ENCODE measurements at places on chromosomes 7 and 10.

DNA sequence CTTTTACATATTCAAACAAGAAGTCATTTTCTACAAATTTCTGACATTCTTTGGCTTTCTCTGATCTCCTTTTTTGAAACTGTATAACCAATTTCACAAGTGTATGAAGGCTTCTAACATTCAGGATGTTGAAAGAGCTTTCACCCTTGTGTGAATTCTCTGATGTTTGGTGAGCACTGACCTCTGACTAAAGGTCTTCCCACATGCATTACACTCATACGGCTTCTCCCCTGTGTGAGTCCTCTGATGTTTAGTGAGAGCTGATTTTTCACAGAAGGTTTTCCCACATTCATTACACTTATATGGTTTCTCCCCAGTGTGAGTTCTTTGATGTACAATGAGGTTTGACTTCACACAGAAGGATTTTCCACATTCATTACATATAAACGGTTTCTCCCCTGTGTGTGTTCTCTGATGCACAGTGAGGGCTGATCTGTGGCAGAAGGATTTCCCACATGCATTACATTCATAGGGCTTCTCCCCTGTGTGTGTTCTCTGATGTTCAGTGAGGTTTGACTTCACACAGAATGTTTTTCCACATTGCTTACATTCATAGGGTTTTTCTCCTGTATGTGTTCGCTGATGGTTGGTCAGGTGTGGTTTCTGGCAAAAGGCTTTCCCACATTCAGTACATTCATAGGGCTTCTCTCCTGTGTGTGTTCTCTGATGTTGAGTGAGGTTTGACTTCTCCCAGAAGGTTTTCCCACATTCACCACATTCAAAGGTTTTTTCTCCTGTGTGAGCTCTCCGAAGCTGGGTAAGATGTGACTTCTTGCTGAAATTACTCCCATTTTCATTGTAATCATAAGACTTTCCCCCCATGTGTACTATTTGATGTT lies 25.7 kb downstream of the ZNF248 start:
- no peak for DNase-seq

- no peak for DNase-seq
Observed at GRCh38 chr10:107487284-107487683, 322.8 kb upstream of the SORCS1 start.

DNA sequence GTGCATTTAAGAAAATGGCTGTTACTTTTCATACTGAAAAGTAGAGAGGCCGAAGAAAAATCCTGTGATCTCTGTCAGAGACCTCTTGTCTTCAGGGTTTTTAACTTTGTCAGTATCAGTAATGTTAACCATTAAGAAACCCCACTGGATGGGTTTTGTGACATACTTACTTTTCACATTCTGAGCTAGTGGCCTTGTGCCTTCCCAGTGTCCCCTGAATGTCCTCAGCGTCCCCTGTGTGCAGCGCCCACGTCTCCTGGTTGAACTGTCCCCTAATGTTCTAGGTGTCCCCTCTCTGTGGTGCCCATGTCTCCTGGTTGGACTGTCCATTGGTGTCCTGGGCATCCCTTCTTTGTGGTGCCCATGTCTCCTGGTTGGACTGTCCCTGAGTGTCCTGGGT lies 9.6 kb downstream of the DYNC2I1 start:
- no peak for DNase-seq

- no peak for DNase-seq
Observed at GRCh38 chr7:152451356-152451755, 15.6 kb upstream of the KMT2C start.

DNA sequence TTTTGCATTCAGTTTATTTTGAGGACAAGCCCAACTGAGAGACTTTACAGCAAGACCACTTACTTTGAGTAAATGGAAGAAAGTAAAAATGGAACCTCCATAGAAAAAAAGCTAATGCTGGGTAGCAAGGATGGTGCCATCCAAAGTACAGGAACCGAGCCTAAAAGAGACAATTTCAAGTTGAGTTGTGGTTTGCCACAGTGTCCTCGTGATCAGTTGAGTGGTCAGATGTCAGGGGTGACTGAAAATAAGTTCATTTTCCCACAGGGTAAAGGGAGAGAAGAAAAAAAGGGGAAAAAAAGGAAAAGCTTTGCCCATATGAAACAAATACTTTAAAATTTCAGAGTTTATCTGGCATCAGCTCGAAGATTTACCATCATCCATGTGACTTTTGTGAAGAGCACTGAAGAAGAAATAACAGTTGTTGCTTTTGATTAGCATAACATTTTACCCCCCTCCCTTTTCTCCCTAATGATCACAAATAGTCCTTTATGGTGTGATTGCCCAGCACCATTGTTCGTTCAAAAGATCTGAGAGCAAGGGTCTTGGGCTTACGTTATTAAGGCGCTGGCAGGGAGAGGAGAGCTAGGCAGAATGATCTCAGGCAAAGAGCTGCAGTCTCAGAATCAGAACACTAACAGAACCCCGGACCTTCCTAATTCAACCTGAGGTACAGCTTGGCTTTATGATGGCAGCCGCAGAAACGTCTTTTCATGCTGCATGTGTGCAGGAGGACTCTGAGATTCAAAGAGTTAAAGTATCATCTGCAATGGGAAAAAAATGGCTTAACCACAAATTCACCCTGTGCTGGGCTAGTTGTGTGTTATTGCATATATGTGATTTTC lies 338.1 kb downstream of the RNLS start:
- DNase-seq = no peak

GRCh38 chr7:92359801-92360200 lies 87.5 kb upstream of the GATAD1 start:
- no peak for DNase-seq

Data from NCI-H1092 treated with DMSO at 0.1 percent for 48 hours (cell line).